ENCODE measurements at places on chromosomes 11 and 22.

DNA sequence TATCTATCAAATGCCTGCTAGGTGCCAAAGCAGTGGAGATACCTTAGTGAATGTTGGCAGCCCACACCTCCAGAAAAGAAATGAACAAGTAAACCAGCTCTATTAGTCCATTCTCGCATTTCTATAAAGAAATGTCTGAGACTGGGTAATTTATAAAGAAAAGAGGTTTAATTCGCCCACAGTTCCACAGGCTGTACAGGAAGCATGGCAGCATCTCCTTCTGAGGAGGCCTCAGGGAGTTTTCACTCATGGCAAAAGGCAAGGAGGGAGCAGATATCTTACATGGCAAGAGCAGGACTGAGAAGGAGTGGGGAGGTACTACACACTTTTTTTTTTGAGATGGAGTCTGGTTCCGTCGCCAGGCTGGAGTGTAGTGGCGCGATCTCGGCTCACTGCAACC, 18.7 kb upstream of the ZC3H12C start:
- no peak for DNase-seq

DNA sequence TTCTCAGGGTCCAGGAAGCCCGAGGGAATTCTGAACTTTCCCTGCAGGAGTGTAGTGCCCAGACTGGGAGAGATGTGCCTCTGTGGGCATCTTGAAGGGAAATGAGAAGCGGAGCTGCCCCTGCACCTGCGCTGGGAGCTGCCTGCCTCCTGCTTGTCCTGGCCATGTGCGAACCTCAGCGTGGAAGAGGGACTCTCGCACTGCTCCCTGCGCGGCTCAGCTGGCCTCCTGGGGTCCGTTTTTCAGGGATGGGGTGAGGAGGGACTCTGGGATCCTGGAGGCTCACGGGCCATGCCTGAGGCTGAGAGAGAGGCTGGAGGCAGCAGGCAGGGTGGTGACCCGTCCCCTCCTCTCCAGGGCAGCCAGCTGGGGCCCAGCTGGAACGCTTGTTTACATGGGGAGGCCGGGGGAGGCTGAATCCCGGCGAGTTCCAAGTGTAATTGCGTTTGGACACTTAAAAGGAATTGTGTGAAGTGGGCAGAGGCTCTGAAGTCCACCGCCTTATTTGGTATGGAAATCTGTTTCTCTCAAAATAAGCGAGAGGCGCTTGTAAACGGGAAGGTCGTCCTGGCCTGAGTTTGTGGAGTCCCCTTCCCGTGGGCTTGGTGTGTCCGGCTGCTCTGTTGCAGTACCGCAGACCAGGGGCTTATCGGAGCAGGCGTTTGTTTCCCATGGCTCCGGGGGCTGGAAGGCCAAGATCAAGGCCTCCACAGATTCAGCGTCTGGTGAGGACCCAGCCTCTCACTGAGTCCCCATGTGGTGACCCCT, 1.2 kb upstream of the MRGPRF start:
- no peak for DNase-seq

- no peak for DNase-seq
These were observed 12.0 kb downstream of the TRIOBP start for GRCh38 chr22:37708580-37709444.

GRCh38 chr22:26131589-26132154, 37.6 kb upstream of the SEZ6L start:
- no peak for DNase-seq

- DNase-seq = no peak
These were observed 48.0 kb upstream of the PARVG start for GRCh38 chr22:44132724-44133123.

DNA sequence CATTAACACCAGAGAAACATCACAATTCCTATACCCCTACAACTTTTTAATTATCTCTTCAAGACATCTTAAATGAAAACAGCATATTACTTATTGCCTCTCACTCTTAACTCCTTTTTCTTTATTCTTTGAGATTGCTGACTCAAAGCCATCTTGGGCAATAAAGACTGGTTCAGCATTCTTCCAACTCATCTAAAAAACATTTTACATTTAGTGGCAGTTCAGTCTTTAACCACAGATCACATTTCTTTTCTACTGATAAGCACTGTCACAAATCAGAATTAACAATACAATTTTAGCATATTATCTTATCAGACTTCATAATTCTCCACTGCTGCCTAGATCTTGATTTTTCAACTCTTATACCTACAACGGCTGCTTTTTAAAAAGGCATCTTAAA, 34.0 kb downstream of the SIK3 start:
- peak; percentile 29 for DNase-seq

GRCh38 chr11:72631806-72632731, 42.2 kb downstream of the PDE2A start:
- no peak for DNase-seq

GRCh38 chr11:130642994-130643393, 194.5 kb downstream of the ADAMTS15 start:
- DNase-seq = no peak

GRCh38 chr11:111183706-111184105, 61.8 kb upstream of the POU2AF2 start:
- DNase-seq = no peak

DNA sequence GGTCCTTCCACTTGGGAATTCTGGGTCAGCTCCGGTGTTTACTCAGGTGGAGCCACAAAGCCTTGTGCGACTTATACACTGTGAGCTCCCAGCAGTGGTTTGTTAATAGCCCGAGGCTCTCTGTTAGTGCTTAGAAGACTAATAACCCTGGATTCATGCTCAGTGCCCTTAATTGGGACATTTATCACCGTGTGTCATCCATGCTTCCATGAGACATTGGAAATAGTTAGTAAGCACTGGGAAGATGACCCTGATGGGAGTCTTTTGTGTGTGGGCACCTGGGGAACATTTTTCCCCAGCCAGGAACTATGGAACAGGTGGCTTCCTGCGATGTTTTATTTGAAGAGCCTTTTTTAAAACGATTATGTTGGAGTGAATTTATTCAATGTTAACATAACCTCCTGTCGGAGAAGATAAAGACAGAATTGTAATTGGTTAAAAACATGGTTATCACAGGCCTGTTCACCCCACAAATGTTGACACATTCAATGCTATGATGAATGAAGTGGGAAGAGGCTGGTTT, 188.9 kb downstream of the MYO18B start:
- DNase-seq = no peak

- DNase-seq = no peak
These were observed 46.5 kb downstream of the FBLN1 start for GRCh38 chr22:45548991-45549761.

DNA sequence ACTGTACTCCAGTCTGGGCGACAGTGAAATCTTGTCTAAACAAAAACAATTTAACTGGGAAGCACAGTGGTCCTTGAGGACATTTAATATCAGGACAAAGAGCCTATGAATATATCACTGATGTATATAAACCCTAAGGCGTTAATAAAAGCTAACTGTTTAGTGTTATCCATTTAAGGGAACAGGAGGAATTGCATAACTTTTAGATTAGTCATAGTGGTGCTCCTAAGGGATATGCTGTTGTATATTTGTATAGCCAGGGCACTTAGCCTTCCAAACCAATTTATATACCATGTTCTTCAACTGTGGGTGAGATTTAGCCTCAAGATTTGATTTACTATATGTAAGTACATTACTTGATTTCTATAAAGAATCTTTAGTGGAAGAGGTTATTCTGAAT, 3.0 kb upstream of the CHEK1 start:
- DNase-seq = peak; percentile 45

DNA sequence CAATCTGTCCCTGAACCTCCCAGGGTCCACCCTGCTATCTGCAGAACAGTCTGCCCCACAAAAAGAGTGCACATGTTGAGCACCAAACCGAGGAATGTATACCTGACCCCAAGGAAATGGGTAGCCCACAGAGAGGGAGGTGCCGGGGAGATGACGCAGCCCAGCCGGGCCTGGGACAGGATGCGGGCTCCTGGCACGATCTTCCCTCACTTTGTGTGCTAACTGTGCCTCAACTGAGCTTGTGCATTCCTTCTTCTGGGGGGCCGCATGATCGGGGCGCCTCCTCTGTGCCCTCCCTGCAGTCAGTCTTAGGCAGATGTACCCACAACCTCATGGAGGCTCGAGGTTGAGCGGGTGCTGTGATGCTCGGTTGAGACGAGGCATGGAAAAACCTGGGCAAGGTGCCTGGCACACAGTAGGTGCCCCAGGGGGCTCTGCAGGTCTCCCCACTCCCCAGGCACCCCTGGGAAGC, 2.4 kb downstream of the GAS2L1 start:
- peak; percentile 23 for DNase-seq

DNA sequence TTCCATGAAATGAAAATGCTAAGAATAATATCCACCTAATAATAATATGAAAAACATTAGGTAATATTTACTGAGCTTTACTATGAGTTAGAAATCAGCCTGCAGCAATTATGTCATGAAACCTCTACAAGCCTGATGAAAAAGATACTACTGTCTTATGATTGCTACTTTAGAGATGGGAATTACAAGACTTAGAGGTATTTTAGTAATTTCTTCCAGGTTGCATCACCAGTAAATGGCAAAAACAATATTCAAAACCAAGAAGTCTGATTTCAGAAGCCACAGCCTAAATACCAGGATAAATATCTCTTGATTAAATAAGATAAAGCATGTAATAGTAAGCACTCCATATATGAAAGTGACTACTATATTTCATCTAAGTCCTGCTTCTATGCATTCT, 13.8 kb downstream of the OR5B21 start:
- no peak for DNase-seq

DNA sequence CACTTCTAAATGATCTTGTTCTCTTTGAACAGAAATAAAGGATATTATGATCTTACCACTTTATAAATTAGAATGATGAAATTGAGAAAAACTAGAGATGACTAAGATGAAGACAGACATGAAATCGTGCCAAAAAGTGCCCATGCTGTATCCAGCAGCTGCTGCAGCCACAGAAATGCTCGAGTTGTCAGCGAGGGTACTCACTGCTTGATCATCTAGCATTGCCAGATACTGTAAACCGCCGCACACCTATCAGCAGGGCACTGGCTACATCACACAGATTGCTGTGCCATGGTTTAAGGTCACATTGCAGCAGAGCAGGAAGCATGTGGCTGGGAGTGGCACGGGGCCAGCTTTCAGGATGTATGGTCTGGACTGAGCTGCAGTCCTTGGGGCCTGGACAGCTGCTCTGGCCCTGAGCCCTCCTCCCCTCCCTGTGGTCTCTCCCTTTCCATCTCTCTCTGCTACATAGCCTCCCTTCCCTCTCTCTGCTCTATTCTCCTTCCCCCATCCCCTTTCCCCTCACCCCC, 51.0 kb upstream of the SEPTIN5 start:
- DNase-seq = no peak

DNA sequence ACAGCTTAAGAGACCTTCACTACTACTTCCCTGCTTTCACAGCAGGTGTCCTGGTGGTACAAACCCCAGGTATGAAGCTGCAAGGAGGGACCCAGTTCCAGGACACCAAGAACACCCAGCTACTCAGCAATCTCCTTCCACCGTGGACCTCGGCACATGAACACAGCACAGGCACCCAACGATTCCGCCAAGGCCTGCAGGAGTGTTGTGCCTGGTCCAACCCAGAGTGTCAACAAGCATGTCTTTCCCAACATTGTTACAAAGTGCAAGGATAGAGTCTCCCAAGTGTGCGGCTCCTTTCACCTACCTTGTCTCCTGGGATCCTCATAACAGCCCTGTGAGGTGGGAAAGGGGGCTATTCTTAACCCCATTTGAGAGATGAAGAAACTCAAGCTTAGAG, 11.8 kb downstream of the PATZ1 start:
- DNase-seq = no peak

GRCh38 chr11:63001456-63001855, 14.2 kb downstream of the SLC22A8 start:
- DNase-seq = no peak

DNA sequence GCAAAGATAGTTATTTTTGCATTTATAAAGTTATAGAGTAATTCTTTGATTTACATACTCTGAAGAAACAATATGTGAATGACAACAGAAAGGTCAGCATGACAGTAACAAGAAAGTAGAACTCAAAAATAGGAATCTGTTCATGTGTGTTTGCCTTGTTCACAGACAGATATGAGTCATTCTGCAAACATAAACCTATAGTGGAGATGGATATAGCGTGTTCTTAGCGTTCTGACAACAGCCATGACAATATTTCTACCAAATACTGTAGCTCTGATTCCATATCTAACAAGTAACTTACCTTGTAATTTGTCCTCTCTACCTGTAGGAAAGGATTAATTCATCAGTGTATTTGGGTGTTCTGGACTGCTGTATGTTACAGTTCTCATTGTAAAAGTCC, 208.5 kb upstream of the MTMR2 start:
- DNase-seq = no peak

- no peak for DNase-seq
These were observed 5.3 kb downstream of the LSP1 start for GRCh38 chr11:1858154-1858553.

DNA sequence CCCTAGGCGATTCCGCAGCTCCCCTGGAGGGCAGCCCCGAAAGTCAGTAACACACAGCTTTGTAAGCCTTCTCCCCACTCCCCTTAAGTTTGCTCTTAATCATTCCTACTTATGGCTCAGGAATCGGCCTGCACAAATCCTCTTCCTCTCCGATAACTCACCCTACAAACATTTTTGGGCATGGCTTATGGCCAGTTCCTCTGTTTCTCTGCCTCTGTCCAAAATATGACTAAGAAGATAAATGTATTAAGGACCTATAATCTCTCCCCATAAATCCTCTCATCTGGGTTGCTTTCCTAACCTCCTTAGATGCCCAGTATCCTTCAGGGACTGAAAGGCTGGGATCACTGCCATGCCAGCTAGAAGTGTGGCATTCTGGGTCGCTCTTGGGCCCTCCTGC, 41.0 kb downstream of the PAMR1 start:
- DNase-seq = no peak

DNA sequence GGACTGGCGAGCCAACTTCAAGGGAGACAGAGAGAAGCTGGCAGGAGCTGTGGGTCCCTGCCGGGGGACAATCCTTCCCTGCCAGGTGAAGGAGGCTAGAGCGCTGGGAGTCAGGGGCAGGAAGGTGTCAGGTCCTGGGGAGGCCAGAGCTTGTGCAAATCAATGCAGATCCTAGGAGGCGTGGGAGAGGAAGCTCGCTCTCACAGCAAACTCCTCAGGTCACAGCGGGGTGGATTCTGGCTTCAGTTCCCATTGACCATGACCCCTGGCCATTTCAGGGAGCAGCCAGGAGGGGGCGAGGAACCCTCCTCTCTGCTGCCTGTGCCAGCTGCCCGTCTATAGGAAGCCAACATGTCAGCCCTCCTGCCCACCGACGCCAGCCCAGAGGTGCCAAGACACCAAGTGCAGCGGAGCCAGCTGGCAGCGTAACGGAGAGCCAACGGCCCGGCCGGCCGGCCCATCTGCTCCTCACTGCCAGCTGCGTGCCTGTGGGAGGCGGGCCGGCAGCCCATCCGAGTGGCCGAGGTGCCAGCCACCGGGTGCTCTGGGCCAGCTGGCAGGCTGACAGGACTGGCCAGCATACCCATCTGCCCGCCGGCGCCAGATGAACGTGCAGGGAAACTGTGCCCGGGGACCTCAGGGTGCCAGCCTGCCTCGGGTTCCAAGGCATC, 374.8 kb downstream of the MIAT start:
- no peak for DNase-seq

Data from kidney glomerular epithelial cell (primary cell).